ENCODE measurements at places on chromosomes 5 and 9.

DNA sequence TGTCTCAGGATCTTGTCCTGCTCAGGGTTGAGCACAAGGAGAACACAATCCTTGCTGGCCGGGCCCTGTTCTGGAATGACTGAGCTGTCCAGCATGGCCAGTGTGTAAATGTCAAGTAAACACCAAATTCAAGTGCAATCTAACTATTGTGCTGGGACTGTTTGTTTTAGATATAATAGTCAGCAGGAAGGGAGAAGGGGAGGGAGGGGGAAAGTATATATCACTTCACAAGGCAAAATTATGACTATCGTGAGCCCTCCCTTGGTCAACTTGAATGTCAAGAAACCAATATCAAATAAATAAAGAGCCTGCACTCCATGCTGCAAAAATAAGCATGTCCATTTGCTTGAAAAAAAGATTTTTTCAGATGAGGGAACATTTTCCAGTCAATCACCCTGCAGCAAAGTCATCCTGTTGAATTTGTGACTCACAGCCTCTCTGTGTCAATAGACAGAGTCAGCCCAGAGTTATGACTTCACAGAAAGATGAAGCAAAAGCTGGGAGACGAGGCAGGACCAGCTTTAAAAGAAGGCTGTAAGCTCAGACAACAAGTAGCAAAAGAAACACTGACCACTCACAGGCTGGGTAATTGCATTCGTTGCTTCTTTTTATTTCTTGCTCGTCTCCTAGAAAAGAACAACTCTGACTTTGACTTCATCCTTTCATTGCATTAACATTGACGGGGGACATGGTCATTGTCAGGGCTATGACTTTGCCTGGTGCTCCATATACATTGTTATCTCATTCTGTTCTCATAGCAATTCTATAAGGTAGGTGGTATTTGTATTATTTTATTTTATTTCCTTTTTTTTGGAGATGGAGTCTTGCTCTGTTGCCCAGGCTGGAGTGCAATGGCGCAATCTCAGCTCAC, 15.3 kb upstream of the KLF4 start:
- DNase-seq = no peak

DNA sequence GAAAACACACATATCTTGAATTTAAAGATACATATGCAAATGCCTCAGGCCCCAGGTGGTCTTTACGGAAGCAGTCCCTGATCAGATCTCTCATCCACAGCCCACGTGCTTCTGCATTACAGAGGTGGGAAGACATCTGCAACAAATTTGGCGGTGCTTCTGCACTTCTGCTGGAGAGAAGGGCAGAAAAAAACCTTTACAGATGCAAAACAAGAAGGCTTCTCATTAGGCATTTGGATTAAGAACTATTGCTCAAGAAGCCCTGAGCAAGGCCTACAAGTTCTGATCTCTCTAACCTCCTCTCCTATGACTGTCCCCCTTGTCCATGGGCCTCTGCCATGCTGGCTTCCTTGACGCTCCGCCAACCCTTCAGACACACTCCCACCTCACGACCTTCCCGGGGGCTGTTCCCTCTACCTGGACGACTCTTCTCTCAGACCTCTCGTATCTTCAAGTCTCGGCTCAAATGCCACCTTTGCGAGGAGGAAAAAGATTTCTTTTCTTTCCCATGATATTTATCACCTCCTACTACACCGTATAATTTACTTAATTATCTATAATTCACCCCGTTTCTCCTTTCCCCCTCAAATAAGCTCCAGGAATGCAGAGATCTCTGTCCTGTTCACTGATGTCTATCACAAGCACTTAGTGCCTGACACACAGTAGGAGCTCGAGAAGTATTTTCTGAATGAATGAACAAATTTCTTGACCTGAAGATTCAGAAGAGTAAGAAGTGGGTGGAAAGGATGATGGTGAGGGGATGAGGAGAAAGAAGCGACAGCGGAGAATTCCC, 1.1 kb downstream of the MTMR12 start:
- DNase-seq = peak; percentile 87

GRCh38 chr5:6392561-6392960, 14.2 kb upstream of the MED10 start:
- DNase-seq = no peak

DNA sequence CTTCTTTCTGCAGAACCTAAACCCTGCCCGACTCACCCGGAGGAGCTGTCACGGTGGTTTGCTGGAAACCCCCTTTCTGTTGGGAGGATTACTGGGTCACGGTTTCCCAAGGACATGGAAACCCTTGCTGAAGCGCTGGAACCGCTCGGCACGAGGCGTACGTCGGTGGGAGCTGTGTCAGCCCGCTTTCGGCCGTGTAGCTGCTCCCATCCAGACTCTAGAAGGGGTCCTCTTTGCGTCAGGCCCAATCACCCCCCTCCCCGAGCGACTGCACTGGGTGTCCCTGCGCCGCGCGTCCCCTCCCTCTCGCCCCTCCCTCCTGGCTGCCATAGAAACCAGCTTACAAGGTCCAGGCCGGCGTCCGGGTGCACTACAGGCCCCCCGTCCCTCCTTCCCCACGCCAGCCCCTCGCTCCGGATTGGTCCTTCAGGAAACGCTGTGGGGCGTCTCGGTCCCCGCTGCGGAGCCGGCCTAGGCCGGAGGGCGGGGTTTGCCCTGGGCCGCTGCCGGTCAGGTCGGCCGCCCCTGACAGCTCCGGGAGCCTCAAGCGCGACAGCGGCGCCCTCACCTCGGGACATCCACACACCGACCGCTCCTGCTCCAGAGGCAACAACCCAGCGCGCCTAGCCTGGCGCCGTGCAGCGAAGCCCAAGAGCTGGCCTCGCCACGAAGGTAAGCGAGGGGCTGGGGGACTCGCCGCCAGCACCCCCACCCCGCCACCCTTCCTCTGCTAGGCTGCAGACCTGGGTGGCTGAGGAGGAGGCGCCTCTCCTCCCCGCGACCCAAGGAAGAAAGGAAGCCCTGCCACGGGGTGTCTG, at the start of gene NIM1K:
Gene NIM1K (plus strand): TSS at position 486 of the 818 bp plus-strand sequence. CDS start 53,551 bp downstream, outside the sequence.
- DNase-seq = peak; percentile 66

DNA sequence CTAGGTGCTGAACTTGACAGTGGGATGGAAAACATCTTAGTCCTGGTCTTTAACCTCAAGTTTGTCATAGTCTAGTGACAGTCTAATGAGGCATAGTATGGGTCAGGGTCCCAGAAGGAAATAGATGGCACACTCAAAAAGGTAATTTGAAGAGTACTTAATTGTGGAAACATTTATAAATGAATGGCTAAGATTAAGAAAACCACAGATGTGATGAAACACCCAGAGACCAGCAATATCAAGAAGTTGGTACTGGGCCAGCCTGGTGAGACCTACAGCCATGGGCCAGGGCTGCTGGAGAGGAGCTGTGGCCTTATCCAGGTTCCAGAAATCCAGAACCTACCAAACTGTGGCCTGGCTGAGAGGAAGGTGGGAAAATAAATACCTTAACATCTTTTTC, 93.5 kb upstream of the ATG10 start:
- DNase-seq = no peak

- no peak for DNase-seq
Measured at GRCh38 chr9:129542741-129543140, 78.2 kb downstream of the C9orf50 start.

DNA sequence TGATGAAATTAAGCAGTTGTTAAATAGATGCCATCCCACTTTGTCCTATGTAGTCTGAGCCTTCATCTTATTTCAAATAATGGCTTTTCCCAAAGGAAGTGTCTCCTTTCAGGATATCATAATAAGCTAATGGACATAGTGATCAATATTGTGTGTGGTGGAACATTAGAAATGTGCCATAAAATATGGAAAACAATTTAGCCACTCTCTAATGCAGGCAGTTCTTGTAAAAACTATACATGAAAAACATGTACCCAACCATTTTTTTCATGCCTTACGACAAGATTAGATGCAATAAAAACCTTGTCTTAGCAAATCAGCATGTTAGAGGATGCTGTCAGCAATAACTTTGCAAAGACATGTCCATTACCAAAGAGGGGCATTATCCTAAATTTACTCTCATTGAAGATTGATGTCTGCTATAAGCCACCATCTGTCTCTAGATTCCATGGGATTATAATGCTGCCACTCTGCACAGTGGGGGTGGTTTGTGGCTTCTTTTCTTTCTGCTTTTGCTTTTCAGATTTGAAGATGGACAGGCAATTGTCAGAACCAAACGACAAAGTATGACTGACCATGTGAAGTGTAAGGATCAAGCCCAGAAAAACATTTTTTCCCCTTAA, 724.0 kb upstream of the ZNF608 start:
- DNase-seq = no peak

DNA sequence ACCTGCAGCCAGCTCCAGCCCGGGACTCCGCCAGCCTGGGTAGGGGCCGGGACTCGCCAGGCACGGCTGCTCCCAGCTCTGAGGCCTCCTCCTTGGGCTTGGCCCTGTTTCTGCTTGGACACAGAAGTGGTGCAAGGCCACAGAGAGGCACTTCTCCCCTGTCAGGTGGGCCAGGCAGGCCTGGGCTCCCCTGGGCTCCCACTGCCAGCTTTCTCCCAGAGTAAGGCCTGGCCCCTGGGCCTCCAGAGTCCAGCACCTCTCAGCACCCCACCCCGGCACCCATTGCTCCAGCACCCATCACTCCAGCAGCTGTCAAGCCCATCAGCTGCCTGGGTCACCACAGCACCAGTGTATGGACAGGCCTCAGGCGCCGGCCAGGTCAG, 71.1 kb upstream of the LRRTM2 start:
- DNase-seq = no peak
